ENCODE measurements at places on chromosomes 1 and 21. TPM values are rescaled to one million over a fixed set of nuclear protein-coding genes. Genes with fewer than 3 reads are reported as not detected.

DNA sequence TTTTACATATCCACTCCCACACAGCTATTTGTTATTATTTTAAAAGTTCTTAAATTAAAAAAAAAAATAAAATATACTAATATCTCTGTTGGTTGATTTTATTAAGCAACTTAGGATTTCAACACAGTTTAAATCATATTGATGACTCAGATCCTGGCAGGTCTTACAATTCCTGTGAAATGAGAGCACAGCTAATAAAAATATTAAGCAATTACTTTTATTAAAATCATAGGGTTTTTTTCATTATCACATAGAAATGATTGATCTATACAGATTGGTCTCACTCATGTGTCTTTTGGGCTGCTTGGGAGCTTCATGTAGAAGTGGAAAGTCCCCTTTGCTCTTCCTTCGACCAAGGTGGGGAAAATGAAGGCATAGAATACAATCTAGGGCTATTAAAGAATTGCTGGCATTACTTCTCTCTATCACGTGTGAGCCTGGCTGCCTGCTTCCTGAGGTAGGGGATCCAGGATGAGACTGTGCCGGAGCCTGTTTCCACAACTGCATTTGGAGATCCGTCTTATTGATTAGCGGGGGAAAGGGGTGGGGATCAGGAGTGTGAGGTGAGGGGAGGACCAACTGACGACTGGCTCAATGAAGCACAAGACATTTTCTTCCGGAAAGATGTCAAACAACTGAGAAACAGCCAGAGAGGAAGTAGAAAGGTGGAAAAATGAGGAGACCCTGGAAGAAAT lies 858.0 kb downstream of the USP25 start:
- DNase-seq, result no peak

GRCh38 chr1:26959722-26960624 lies at the start of gene KDF1:
TSS of gene KDF1 (minus strand) at chr1:26960468. CDS start at chr1:26952380, 8,088 bp downstream.
- no peak for DNase-seq

Gene CERS2
- total RNA-seq, result 261 TPM

Gene TTC22
- not detected for total RNA-seq

DNA sequence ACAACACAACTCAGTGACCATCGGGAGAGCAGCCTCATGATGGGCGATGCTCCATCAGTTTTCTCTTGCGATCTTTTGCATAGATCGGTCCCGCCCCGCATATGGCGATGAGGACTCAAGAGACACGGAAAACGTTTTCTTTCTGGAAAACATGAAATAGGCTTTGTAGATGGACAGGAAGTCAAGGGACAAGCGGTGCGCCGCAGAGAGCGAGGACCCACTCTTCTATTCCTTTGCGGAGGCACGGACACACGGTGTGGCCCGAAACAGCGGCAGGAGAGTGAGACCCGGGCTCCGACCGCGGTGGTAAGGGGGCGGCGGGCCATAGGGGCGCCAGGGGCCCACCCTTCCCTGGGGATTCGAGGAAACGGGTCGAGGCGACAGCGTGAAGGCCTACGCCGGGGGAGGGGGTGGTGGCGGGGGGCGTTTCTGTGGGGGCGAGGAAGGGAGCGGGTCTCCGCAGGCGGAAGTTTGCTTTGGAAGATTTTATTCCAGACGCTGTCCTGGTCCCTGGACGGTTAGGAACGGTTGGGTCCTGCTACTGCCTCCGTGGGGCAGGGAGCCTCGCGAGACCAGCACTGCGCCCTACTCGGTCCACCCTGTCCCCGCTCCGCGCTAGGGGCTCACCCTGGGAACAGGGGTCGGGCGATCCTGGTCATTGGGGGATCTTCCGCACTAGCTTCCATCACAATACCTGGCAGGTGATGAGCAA lies 796 bp upstream of the TDRKH start:
- DNase-seq, result no peak

DNA sequence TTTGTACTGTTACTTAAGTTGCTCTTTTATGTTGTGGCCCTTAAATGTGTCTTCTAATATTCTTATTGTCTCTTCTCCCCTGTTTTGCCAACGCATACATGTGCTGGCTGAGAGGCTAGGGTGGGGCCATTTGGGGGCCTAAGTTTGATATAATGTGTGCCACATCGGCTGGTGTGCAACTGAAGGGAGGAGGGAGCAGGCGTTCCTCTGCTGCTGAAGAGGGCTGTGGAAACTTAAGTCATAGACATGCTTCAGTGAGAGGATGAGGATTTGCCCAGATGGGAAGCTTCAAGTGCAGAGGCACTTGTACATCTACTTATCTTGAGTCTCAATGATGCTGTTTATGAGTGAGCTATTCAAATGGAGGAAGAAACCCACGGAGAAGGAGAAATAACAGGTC lies 630.6 kb downstream of the LMO4 start:
- no peak for DNase-seq

- no peak for DNase-seq
These were observed 61.9 kb upstream of the GJA5 start for GRCh38 chr1:147822292-147822691.

Gene NEGR1
- total RNA-seq, result 5.0 TPM

DNA sequence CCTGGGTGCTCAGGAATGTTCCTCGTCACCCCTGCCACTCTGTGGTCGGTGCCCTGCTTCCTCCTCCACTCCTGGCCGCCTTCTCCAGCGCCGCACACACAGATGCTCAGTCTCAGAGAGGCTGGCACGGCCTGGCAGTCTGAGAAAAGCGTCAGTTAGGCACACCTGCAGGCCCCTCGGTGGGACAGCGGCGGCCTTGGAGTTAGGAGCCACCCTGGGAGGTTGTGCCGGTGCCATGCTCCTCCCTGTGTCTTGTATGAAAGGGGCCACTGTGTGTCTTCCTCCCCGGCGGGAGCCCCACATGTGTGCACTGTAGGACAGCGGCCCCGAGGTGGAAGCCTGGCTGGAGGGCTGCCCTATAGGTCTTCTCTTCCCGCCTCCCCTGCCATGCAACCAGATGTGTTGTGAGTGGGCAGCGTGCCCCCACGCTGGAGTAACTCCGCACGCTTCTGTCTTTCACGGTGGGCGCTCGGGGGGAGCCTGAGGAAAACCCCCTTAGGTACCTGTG lies 145.2 kb downstream of the PGBD5 start:
- no peak for DNase-seq

Gene KLHDC7A
- total RNA-seq, result not detected

DNA sequence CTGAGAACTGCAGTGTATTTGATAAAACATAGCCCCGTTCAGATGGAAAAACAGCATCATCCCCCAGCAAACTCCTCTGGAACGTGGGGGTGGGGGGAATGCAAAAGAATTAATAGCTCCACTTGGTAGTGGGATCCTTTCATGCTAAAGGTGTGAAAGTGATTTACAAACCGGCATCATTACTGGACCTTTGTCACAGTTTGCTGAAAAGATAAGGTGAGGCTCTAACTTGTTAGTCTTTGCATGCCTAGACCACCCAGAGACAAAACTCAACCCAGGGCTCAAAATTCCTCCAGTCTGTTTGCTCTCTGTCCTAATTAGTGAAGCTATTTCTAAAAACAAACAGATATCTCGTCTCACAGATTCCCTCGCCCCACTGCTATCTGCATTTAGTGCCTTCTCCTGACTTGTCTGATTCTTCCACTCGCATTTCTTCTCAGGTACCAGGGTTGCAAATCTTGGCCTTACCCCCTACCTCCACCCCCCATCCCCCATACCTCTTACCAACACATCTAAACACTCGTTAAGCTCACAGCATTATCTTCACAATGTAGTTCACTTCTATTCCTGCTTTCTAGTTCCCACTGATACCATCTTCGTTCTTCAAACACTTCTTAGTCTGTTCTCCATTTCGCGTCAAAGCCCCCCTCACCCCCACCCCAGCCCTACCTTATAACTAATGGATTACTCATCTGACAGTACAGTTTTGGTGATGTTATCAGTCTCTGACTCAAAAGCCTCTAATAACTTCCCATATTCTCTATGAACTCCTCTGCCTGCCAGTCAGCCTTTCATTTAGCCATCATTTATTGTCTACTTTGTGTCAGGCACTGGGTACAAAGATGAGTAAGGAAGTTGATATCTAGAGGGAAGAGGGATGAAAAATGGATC lies 11.8 kb downstream of the IER5 start:
- DNase-seq, result no peak

DNA sequence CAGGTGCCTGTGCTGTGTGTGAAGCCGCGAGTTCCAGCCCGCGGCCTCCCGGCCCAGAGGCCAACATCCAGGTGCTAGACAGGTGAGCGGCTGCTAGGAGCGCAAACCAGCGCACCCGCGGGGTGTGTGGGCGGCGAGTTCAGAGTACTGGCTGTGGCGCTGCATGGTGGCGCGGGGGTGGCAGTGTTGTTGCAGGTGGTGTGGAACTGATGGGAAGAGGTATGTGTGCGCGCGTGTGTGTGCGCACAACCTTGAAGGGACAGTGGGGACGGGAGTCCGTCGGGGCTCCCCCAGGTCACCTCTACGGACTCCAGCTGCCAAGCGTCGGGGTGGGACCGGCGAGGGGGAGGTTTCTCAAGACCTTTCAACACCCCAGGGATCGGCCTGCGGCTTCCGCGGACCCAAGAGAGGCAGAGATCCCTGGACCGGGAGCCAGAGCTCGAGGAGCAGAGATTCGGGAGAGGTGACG lies 433 bp upstream of the DMBX1 start:
- no peak for DNase-seq

- DNase-seq, result no peak
These were observed 52.9 kb upstream of the SRSF10 start for GRCh38 chr1:24032981-24033380.

DNA sequence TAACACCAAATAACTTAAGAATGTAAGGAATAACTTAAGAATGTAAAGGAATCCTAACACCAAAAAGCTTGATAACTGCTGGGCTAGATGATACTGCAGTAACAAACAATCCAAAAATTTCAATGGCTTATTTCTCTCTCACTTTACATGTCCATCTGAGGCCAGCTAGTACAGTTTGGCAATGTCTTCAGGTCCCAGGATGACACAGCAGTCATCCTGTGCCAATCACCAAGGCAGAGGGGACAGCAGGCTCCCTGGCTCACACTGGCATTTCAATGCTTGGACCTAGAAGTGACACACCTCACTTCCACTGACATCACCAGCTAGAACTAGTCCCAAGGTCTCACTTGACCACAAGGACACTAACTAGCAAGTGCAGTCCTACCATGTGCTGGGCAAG lies 15.3 kb downstream of the DNAJC11 start:
- DNase-seq, result no peak

- DNase-seq, result no peak
These were observed 609 bp upstream of the ATF3 start for GRCh38 chr1:212607913-212608391.

Gene SLAMF9
- total RNA-seq, result not detected

GRCh38 chr1:58727364-58727763 lies 27.5 kb upstream of the MYSM1 start:
- no peak for DNase-seq

Gene CHIA
- total RNA-seq, result not detected

Gene BTBD8
- total RNA-seq, result 1.9 TPM

Gene CFHR1
- not detected for total RNA-seq

Gene TGFB2
- total RNA-seq, result 184 TPM

- DNase-seq, result no peak
These were observed 78.2 kb downstream of the SIM2 start for GRCh38 chr21:36776981-36777617.

GRCh38 chr1:23428136-23428905 lies 3.8 kb upstream of the TCEA3 start:
- DNase-seq, result no peak

DNA sequence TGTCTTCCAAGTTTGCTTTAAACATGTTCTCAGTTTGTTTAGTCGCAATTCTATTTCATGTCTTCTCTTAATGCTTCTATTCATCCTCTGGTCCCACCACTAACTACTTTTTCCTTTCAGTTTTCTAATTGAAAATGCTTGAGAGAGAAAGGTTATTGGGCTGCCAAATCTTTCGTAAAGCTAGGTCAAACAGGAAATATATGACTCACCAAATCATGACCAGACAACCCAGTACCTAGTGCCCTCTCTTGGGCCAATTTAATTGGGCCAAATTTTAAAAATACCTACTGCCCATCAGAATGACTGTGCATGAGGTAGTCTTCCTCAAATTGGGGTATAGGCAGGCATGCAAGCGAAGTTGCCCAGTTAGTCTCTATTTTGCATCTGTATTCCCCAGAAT lies 295.4 kb upstream of the PBX1 start:
- no peak for DNase-seq

DNA sequence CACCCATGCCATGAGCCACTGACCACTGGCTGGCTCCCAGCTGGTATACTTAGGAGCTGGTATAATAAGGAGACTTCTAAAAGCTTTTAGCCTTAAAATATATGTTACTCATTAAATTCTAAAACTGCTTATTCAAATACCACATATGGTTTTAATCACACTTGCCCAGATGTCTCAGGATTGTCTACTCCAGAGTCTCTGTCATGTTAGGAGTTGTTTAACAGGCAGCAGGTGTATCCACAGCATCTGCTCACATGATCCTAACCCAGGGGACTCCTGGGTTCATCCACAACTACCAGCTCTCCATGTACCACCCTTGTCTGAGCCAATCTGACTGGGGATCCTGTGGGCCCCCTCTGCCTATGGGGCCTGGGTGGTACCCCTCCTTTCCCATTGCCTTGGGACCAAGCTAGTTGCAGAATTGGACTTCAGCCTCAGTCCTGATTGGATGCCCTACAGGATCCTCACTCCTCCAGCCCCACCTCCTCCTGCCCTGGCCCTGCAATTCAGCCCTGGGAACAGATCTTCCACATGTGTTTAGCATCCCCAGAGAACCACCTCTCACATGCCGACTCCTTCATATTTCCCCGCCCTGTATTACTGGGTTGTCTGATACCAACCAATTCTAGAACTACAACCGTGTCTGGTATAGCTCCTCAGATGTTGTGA lies 61.3 kb downstream of the BCAR3 start:
- no peak for DNase-seq

- no peak for DNase-seq
These were observed 5.5 kb downstream of the SASS6 start for GRCh38 chr1:100127226-100127625.

DNA sequence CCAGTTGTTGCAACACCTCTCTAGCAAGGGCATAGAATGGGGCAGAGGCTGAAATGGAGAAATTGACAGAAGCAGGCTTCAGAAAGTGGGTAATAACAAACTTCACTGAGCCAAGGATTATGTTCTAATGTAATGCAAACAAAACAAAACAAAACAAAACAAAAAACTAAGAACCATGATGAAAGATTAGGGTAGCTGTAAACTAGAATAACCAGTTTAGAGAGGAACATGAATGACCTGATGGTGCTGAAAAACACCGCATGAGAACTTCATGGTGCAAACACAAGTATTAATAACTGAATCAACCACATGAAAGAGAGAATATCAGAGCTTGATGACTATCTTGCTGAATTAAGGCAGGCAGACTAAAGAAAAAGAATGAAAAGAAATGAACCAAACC lies 1707.7 kb downstream of the BRINP3 start:
- no peak for DNase-seq

- DNase-seq, result no peak
These were observed 5.6 kb upstream of the S100A7 start for GRCh38 chr1:153465811-153466636.

Gene MATN1
- 0.39 TPM for total RNA-seq

Gene GPN2
- total RNA-seq, result 26.4 TPM

DNA sequence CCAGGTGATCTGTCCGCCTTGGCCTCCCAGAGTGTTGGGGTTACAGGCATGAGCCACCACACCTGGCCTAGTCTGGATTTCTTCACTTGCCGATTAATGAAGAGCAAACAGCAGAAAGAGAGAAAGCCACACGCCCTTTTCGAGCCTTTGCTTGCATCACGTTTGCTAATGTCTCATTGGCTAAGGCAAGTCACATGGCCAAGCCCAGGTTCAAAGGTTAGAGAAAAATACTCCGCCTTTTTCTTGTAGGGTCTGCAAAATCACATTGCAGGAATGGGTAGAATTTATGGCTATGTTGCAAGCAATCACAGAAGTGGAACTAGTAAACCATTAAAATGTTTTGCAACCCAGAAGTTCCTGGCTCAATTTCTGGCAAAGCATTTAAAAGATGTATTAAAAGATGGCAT lies 26.8 kb upstream of the BACH1 start:
- no peak for DNase-seq

Gene RNU1-4
- total RNA-seq, result 2,859 TPM

Gene MPL
- total RNA-seq, result not detected

Measured in osteocyte (in vitro differentiated cells).